ENCODE measurements at places on chromosomes 5 and 9.

DNA sequence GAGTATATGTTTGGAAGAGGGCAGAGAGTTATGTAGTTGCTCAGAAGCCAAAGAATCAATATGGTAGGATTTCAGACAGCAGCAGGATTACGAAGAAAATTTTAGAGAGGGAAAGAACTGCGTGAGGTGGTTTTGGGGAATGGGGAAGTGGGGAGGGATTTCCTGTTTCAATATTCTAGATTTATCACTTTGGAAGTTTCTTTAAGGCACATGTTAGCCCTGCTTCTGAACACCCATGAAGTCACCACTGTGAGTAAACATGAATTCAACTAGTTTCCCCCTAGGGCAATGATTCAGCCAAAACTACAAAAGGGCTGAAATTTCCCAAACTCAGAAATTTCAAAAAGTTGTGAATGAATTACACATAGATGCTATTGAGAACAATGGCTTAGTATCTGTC, 132.2 kb downstream of the EBF1 start:
- no peak for DNase-seq

DNA sequence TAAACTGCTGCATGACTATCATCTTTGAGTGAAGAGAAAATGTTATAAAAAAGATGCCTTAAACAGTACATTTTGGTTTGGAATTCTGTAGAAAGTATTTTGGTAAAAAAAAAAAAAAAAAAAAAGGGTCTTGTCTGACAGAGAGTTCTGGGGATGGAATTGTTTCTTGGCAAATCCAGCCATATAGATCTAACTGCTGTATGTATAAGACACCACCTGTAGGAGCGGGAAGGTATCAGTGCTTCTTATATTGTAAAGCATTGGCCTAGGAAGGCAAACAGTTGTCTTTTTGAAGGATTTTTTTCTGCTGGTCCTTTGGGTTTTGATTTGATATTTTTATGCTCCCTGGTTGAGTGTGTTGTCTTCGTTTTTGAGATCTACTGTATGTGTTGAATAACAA, 2.8 kb downstream of the PURA start:
- DNase-seq, result no peak

- DNase-seq, result no peak
Observed at GRCh38 chr9:108708448-108708847, 147.3 kb downstream of the ACTL7B start.

DNA sequence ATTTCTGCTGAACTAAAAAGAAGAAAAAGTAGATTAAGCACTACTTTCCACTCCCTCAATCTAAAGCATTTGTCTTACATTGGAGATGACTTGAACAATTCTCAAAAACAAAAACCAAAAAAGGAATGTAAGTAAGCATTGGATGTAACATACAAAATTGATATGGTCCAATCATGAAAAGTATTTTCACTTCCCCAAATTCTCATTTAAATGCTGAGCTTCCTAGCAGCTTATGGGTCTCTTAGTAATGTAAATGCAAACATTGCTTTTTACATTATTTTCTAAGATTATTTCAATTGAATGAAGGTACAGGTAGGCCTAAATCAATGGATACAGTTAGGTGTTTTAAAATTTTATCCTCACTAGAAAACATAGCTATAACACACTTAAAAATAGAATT, 20.0 kb downstream of the ANKH start:
- no peak for DNase-seq

DNA sequence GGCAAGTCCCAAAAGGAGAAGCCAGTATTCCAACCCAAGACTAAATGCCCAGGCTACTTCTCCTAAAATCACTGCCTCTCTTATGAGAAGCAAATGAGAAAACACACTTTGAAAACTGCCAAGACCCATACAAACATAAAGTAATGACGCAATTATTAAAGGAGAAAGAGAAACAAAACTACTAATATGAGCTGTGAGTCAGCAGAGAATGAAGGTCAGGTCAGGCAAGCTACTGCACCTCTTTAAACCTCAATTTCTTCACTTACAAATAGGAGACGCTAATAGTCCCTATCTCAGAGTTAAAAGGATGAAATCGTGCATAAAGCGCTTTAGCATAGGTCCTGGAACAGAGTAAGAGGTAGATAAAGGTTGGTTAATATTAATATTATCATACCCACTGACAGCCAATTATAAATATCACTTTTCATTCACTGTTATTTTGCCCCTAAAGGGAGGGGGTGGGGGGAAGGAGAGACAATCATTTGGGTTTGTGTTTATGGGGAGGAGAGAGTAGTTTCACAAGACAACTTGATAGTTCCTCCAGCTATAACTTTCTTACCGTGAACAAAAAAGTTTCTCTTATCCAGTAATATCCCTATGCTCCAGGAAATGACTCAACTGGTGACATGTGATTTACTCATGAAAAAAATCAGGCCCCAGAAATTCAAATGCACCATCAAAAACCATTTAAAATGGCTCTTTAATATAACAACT, 3.6 kb downstream of the PSMB7 start:
- DNase-seq, result peak; percentile 57

GRCh38 chr5:35877655-35878054, 21.0 kb downstream of the IL7R start:
- DNase-seq, result no peak

DNA sequence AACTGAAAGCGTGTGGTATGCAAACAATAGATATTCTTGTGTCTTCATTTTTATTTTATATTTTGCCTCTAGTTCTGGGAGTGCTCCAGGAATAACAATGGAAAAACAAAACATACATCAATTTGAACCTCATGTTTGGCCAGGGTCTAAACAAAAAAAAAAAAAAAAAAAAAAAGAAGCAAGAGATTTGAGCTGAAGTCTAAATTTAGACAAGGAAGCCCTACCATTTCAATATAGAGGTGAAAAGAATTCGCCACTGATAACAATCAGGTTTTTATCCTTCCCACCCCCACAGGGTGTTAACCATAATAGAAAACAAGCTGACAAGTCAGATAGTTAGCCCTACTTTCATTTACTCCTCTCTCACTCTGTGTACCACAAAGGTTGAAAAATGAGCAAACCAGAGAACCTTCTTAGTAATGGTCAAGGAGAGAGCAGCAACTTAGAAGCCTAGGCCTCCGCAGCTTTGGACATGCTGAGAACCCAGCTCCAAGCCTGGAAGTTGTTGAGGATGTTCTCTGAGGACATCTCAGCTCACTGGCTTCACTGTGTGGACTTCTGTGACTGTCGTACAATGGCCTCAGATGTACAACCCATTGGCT, 118.2 kb upstream of the HMHB1 start:
- DNase-seq, result no peak

GRCh38 chr5:32707418-32707997, 3.6 kb upstream of the NPR3 start:
- DNase-seq, result no peak

- DNase-seq, result no peak
Observed at GRCh38 chr5:43073597-43074546, 33.8 kb upstream of the ANXA2R start.

DNA sequence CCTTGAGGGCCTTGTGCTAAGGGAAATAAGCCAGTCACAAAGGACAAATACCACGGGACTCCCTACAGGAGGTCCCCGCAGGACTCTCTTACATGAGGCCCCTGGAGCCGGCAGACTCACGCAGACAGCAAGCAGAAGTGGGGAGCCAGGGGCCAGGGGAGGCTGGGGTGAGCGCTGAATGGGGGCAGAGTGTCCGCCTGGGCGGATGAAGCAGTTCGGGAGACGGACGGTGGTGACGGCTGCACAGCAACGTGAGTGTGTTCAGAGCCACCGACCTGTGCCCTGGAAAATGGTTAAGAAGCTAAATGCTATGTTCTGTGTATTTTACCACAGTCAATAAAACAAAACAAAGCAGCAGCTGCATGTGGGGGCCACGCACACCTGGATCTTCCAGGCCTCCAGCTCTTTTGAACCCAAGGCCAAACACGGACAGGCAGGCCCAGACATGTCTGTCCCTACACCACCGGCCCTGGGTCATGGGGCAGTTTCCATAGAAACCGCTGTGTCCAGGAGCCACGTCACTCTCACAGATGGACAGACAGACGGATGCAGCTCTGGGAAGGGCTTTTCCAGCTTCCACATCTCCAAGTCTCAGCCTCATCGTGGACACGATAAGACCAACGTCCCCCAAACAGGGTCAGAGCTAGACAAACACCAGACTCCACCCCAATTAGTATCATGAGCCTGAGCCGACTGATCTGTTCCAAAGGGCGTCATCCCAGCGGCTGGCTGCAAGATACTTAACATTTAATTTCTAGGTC, 103.9 kb downstream of the VAV2 start:
- DNase-seq, result no peak

- no peak for DNase-seq
Observed at GRCh38 chr9:128732576-128732975, 8.6 kb upstream of the ZDHHC12 start.

- DNase-seq, result no peak
Observed at GRCh38 chr5:151244206-151244605, 8.8 kb upstream of the GM2A start.

- DNase-seq, result no peak
Observed at GRCh38 chr9:114687034-114687433, 5.0 kb upstream of the TEX48 start.

DNA sequence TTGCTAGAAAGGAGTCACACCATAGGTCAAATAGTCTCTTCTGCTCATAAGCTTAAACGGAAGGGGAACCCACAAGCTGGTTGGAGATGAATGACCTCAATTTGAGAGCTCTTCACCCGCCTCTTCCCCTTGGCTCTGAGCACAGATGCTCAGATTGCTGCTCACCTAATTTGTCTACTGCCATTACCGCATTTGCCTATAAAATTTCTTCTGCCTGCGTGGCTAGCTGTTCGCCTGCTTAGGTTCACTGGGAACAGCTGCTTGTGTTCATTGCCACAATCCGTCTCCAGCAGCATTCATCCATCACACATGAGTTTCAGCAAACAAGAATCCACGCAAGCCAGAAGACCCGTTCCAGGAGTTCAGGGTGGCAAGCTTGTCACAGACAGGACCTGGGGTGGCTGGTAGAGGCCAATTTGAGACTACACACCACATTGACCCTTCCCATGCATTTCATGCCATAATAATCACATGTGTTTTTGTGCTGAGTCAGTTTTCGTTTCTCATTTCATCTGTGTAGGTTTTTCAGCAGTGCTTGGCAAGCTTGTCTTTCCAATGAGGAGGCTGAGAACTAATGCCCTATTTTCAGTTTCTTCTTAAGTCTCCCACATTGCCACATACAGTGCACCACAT, 50.2 kb upstream of the DNAH5 start:
- no peak for DNase-seq

DNA sequence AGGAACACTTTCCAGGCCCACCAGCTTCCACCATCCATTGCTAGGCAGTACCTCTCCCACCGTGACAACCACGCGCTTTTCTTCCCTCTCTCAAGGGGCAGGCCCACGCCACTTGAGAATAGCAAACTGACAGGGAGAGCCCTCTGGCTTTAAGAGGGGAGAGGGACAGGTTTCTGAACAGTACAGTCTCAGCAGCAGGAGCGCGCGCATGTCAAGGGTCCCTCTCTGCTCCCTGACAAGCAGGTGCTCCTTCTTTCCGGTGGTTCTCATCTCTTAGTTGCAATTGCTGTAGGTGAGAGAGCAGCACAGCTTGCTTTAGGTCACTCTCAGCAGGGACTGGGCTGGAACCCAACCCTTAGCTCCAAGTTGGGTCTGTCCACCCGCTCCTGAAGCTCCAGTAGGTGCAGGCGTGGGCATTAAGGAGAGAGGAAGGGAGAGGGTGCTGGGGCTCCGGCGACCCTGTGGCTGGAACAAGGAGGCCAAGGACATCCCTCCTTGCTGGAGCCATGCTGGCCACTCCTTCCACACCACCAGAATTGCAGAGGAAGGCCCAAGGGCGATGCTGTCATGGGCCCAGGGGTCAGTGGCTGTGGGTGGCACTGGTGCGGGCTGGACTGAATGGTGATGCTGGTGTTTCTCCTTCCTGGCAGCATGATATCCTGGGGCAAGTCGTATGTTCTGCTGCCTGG, 9.0 kb upstream of the PHF2 start:
- no peak for DNase-seq

- peak; percentile 27 for DNase-seq
Observed at GRCh38 chr5:28165096-28165495, 1126.7 kb upstream of the CDH9 start.

GRCh38 chr5:111930905-111931461, 174.0 kb upstream of the NREP start:
- peak; percentile 73 for DNase-seq

DNA sequence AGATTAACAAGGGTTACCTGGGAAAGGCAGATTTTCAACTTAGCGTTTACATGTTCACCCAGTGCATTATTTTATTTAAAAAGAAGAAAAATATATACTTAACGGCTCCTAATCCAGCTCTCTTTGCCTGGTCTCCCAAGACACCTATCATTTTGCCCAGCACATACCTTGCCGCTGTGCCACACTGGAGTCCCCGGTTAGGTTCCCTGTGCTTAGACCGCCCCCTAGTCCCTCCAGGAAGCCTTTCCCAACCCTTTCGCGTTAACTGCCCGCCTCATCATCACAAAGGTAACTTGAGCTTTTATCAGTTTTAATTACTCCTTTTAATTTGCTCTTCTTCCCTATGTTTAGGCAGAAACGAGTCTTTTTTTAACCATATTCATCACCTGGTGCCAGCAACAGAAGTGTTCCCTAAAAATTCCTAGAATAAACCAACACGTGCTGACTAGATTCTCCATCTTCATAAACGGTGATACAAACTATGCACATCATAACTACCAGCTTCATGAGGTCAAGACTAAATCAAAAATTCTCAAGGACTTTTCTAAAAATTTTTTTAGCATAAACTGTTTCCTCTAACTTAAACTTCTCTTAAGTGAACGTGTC, 19.7 kb downstream of the DNAJA1 start:
- DNase-seq, result no peak

- no peak for DNase-seq
Observed at GRCh38 chr5:65050140-65050539, 281.4 kb downstream of the CWC27 start.

DNA sequence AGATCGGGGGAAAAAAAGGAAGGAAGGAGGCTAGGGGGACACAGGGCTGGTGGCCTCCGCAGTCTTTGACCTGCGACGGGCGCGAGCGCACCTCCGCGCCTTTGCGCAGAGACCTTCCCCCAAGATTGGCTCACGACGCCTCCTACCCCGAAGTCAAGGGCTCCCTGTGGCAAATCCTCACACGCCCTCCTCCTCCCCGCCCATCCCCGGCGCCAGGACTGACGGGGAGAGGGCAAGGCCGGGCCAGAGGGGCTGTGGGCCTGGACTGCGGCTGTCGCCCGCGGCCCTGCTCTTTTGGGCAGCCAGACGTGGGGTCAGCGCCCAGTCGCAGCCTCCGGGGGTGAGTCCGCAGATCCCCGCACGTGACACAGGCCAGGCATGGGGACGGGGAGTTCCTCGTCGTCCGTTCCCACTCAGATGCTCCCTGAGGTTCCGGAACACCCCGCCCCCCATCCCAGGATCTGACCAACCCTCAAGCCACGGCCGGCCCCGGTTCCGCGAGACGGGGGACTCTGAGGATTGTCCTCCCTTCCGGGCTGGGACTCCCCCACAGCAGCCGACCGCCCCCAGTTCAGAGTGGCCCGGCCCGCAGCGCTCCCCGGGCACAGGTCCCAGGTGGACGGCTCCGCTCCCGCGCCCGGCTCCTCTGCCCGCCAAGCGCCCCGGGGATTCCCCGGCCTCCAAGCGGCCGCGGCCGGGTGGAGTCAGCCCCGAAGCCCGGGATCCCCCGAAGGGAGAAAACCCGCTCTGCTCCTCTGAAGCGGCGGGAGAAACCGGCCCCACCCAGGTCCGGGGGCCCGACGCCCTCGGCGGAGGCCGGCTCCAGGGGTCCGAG, 543 bp upstream of the ANKRD33B start:
- DNase-seq, result no peak

- no peak for DNase-seq
Observed at GRCh38 chr9:129197978-129198318, 19.9 kb upstream of the IER5L start.

GRCh38 chr9:4365055-4365454, 65.2 kb upstream of the GLIS3 start:
- no peak for DNase-seq
